Progenitor cell of endocrine pancreas (in vitro differentiated cells): ENCODE measurements at places on chromosomes 6 and 20. TPM values are rescaled to one million over a fixed set of nuclear protein-coding genes. Genes with fewer than 3 reads are reported as not detected.

The FOXQ1 gene
- 2.0 and 2.9 TPM in 2 replicates for total RNA-seq

- H3K36me3 ChIP-seq, result peaks cover 24% of the 10 kb centered on the region
- peaks cover 35% of the 10 kb centered on the region for H3K27me3 ChIP-seq
- H3K4me1 ChIP-seq, result peaks cover 16% of the 10 kb centered on the region
These were observed 82.7 kb downstream of the SAMD3 start for GRCh38 chr6:130140084-130140483.

The DEFB121 gene
- total RNA-seq, result not detected in 2 replicates

The KIF6 gene
- 2.5 and 2.9 TPM in 2 replicates for total RNA-seq

The DEFB124 gene
- not detected in 2 replicates for total RNA-seq

DNA sequence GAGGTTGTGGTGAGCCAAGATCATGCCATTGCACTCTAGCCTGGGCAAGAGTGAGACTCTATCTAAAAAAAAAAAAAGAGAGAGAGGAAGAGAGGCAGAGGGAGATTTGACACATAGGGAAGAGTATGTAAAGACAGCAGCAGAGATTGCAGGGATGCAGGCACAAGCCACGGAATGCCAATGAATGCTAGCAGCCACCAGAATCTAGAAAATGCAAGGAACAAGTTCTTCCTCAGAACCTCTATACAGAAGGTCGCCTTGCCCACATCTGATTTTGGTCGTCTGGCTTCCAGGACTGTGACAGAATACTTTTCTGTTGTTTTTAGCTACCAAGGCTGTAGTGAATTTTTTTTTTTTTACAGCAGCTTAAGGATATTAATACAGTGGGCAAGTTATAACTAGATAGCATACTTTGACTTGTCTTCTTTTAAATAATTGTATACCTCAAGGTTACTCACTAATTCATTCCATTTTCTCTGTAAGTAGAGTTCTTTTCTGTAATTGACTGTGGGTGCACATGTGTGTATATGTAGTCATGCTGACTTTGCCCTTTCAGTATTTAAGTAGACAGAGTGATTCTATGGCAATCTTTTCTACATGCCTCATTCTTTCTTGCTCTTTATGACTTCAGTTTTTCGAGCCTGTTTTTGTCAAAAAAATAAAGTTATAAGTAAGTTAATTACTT is 402.2 kb downstream of the GJA1 start:
- no peak overlapping the region for H3K27ac ChIP-seq
- no peak for DNase-seq
- no peaks in the 10 kb centered on the region for H3K27me3 ChIP-seq
- no peaks in the 10 kb centered on the region for H3K4me1 ChIP-seq
- no peak overlapping the region for H3K4me3 ChIP-seq

- H3K27me3 ChIP-seq, result peaks cover 3% of the 10 kb centered on the region
- DNase-seq, result peak; percentile 73
- H3K36me3 ChIP-seq, result peaks cover 7% of the 10 kb centered on the region
- H3K4me1 ChIP-seq, result peaks cover 27% of the 10 kb centered on the region
These were observed 483 bp downstream of the NCOA6 start for GRCh38 chr20:34824806-34825529.

- H3K27me3 ChIP-seq, result no peaks in the 10 kb centered on the region
- H3K4me1 ChIP-seq, result no peaks in the 10 kb centered on the region
- H3K27ac ChIP-seq, result no peak overlapping the region
- no peak overlapping the region for H3K4me3 ChIP-seq
- peaks cover 28% of the 10 kb centered on the region for H3K36me3 ChIP-seq
- no peak for DNase-seq
These were observed 20.9 kb downstream of the FAM8A1 start for GRCh38 chr6:17621003-17621402.

GRCh38 chr6:2655844-2656433 is 94.8 kb downstream of the MYLK4 start:
- no peak overlapping the region for H3K27ac ChIP-seq
- no peaks in the 10 kb centered on the region for H3K27me3 ChIP-seq
- no peak for DNase-seq

GRCh38 chr20:52536040-52536439 is 344.5 kb upstream of the ZFP64 start:
- peaks cover 5% of the 10 kb centered on the region for H3K27me3 ChIP-seq
- DNase-seq, result no peak
- no peaks in the 10 kb centered on the region for H3K36me3 ChIP-seq
- H3K4me1 ChIP-seq, result no peaks in the 10 kb centered on the region
- no peak overlapping the region for H3K27ac ChIP-seq

The FNDC11 gene
- 1.9 and 2.6 TPM in 2 replicates for total RNA-seq

The FLOT1 gene
- total RNA-seq, result 111 and 115 TPM in 2 replicates

GRCh38 chr6:36698196-36698595 is 570 bp downstream of the RAB44 start:
- no peak for DNase-seq
- no peak overlapping the region for H3K27ac ChIP-seq
- H3K36me3 ChIP-seq, result no peaks in the 10 kb centered on the region
- no peaks in the 10 kb centered on the region for H3K4me1 ChIP-seq
- no peak overlapping the region for H3K4me3 ChIP-seq

GRCh38 chr6:8705435-8706020 is 270.2 kb upstream of the SLC35B3 start:
- no peak overlapping the region for H3K27ac ChIP-seq
- no peaks in the 10 kb centered on the region for H3K4me1 ChIP-seq
- H3K27me3 ChIP-seq, result peaks cover 7% of the 10 kb centered on the region
- no peak overlapping the region for H3K4me3 ChIP-seq
- no peaks in the 10 kb centered on the region for H3K36me3 ChIP-seq

The RNF39 gene
- not detected in 2 replicates for total RNA-seq

DNA sequence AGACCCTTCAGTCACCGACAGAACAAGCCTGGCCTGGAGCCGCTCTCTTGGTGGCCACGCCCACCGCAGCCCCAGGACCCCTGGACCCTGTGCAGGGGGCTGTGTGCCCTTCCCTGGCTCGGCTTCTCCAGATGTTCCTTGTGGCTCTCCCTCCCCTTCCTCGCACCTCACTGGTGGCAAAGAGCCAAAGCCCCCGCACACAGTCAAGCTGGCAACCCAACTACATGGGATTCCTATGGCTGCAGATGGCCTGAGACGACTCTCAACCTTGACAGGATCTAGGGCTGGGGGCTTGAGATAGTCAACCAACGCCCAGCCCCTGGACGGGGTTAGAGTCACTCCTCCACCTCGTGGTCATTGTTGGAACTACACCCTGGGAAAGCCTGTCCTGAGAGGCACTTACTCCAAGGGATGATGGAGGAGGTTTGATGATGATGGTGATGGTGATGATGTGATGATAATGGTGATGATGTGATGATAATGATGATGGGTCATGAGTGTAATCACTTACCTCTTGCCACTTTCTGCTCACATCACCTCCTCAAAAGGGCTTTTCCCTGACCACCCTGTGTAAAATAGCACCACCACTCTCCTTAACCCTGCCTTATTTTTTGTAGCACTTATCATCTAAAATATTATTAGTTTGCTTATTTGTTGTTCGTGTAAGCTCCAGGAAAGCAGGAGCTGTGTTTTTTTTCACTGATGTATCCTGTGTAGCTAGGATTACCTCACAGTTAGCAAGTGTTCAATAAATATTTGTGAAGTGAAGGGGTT is 278.4 kb downstream of the LRFN2 start:
- no peaks in the 10 kb centered on the region for H3K4me1 ChIP-seq
- no peak overlapping the region for H3K4me3 ChIP-seq
- no peaks in the 10 kb centered on the region for H3K36me3 ChIP-seq
- H3K27ac ChIP-seq, result no peak overlapping the region
- DNase-seq, result peak; percentile 80
- peaks cover 26% of the 10 kb centered on the region for H3K27me3 ChIP-seq

- H3K4me3 ChIP-seq, result no peak overlapping the region
- H3K4me1 ChIP-seq, result peaks cover 4% of the 10 kb centered on the region
These were observed 8.6 kb downstream of the SRC start for GRCh38 chr20:37354210-37355195.

The CTCFL gene
- not detected in 2 replicates for total RNA-seq

GRCh38 chr6:163460307-163460782 is 45.8 kb downstream of the QKI start:
- H3K27ac ChIP-seq, result no peak overlapping the region
- H3K4me1 ChIP-seq, result peaks cover 2% of the 10 kb centered on the region
- no peaks in the 10 kb centered on the region for H3K27me3 ChIP-seq

DNA sequence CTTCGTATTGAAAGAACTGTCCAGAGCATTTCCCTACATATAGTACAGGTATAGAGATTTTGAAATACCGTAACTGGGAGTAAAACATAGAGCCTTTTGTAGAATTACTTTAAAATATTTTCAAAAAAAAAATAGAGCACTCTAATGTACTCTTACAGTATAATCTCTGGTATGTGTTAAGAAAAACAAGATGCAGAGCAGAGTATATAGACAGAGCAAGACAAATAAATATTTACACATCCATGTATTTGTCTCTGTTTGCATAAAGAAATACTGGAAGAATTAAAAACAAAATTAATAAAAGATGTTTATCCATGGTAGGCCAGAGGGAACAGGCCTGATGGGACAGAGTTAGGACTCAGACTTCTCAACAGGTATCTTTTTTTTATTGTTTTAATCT is 28.0 kb upstream of the SUMO4 start:
- peaks cover 5% of the 10 kb centered on the region for H3K36me3 ChIP-seq
- peaks cover 4% of the 10 kb centered on the region for H3K4me1 ChIP-seq
- H3K27ac ChIP-seq, result no peak overlapping the region
- H3K4me3 ChIP-seq, result no peak overlapping the region

DNA sequence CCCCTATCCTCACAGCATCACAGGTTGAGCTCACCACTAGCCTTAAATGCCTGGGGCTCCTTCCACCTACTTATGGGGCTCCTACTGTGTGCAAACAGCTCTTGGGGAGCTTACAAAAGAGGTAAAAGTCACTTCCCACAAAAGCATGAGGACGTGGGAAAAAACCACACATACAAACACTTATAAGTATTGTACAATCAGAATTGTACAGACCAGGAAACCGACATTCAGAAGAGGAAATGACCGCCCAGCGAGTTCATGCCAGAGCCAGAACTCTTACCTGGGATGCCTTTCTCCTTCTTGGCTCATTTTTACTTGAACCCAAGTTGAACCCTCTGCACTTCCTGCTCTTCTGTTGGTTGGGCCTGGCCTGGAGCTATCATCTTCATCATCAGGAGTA is 6.3 kb upstream of the PPP1R16B start:
- no peak for DNase-seq
- H3K27ac ChIP-seq, result no peak overlapping the region
- H3K4me1 ChIP-seq, result no peaks in the 10 kb centered on the region
- peaks cover 17% of the 10 kb centered on the region for H3K27me3 ChIP-seq

The HDGFL1 gene
- total RNA-seq, result not detected in 2 replicates

DNA sequence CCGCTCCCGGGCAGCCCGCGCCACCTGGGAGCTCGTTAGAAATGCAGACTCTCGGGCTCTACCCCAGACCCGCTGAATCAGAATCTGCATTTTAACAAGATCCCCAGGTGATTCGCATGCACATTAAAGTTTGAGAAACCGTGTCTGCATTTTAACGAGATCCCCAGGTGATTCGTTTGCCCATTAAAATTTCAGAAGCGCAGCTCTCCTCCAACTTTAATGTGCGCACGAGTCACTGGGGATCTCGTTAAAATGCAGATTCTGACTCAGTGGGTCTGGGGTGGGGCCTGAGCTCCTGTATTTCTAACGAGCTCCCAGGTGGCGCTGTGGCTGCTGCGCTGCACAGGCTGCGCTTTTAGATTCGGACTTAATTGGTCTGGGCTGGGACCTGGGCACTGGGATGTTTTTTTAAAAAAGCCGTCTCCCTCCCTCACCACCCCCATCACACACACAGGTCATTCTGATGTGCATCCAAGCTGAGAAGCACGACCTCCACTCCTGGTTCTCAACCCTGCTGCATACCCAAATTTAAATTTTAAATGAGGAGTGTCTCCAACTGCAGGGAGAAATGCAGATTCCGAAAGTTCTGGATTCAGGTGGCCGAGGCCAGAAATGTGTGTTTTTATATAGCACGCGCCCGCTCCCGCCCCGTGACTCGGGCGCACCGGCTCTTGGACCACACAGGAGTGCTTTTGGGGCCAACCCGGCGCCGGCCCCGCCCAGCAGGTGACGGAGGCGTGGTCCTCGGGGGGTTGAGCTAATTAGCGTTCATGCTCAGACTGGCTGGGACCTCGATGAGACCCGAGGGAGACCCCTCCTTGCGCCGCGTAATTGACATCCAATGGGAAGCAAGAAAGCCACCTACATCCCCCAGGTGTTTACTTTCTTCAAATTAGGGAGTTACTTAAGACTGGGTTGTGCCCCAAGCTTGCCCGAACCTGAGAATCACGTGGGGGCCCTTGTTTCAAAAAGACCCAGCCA is 85.8 kb downstream of the ZFP64 start:
- peaks cover under 1% of the 10 kb centered on the region for H3K36me3 ChIP-seq
- H3K4me3 ChIP-seq, result peak overlapping the region; percentile 71
- peaks cover 11% of the 10 kb centered on the region for H3K4me1 ChIP-seq
- peaks cover 35% of the 10 kb centered on the region for H3K27me3 ChIP-seq
- no peak overlapping the region for H3K27ac ChIP-seq

DNA sequence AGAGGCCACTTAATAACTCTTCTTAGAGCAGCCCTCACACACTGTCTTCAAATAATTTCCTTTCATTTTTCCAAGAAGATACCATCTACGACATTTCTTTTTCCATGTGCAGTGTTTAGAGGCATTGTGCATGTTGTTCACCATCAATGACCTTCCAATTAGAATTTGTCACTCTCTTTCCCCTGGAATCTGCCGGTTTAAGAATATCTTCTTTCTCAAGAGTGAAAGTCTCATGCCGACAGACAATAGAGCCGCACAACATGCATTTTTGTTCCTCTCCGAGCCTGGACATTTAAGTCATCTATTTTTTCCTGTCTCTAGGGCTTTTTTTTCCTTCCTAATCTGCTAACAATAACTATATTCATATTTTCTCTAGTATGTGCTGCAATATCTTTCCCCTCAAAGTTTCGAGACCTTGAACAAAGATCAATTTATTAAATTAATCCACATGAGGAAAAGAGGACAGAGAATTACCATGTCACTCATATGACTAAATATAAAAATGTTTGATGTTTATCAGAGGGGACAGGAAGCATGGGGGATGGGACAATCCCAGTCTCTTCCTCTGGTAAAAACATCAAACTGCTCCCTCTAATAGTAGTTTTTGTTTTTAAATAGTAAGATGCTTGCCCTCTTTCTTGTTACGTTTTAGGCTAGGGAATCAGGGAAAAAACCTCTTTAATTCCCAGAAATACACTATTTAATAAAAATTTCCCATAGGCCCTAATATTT is 893.4 kb downstream of the C6orf118 start:
- H3K36me3 ChIP-seq, result no peaks in the 10 kb centered on the region
- H3K4me3 ChIP-seq, result no peak overlapping the region
- peaks cover 7% of the 10 kb centered on the region for H3K27me3 ChIP-seq
- H3K27ac ChIP-seq, result no peak overlapping the region
- H3K4me1 ChIP-seq, result no peaks in the 10 kb centered on the region
- no peak for DNase-seq
